ENCODE measurements at places on chromosomes 16 and 17. TPM values are rescaled to one million over a fixed set of nuclear protein-coding genes. Genes with fewer than 3 reads are reported as not detected.

DNA sequence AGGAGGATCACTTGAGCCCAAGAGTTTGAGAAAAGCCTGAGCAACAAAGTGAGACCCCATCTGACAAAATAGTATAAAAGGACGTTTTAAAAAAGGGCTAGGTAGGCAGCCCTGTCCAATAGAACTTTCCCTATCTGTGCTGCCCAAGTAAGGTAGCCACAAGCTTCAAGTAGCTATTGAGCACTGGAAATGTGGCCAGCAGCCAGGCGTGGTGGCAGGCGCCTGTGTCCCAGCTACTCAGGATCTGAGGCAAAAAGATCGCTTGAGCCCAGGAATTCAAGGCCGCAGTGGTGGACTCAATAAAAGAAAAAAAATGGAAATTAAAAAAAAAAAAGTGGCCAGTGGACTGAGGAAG is 1.5 kb upstream of the NQO1 start:
- ATAC-seq: no peak

DNA sequence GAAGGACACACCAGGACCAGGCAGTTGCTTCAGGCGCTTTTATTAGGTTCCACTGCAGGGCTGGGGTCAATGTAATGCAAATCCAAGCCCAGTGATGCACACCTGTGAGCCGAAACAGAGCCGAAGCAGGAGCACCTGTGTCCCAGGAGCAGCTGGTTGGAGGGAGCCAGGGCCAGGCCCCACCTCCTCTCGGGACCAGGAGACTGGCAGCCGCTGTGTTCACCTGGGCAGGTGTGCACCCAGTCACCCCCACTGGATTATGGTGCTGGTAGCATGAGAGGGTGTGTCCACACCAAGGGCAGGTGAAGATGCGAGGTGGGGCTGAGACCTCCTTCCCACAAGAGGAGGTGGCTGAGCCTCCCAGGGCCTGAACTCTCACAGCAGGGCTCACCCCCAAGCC is 4.7 kb upstream of the FAAP100 start:
- ATAC-seq: no peak

DNA sequence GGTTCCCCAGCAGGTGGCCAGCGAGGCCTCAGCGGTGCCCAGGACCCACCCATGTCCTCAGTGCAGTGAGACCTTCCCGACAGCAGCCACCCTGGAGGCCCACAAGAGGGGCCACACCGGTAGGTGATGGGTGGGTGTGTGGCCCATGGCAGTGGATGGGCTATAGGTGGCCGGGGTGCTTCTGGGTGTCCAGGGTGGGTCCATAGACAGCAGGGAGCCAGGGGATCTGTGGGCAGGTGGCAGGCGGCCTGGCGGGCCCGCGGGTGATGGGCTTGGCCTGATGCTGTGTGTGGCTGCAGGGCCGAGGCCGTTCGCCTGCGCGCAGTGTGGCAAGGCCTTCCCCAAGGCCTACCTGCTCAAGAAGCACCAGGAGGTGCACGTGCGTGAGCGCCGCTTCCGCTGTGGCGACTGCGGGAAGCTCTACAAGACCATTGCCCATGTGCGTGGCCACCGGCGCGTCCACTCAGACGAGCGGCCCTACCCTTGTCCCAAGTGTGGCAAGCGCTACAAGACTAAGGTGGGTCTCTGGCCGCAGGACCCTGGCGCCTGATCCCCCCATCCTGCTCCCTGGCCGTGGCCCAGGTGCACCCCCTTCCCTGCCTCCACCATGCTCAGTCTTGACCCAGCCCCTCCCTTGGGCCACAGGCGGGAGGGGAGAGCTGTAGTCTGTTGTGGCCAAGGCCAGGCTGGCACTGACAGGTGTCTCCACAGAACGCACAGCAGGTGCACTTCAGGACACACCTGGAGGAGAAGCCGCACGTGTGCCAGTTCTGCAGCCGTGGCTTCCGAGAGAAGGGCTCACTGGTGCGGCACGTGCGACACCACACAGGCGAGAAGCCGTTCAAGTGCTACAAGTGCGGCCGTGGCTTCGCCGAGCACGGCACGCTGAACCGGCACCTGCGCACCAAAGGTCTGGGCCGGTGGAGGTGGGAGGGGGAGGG is 2.1 kb upstream of the DNASE1L2 start:
- no peak for ATAC-seq

- ATAC-seq: no peak
Observed at GRCh38 chr16:50308237-50308965, 42.0 kb downstream of the ADCY7 start.

DNA sequence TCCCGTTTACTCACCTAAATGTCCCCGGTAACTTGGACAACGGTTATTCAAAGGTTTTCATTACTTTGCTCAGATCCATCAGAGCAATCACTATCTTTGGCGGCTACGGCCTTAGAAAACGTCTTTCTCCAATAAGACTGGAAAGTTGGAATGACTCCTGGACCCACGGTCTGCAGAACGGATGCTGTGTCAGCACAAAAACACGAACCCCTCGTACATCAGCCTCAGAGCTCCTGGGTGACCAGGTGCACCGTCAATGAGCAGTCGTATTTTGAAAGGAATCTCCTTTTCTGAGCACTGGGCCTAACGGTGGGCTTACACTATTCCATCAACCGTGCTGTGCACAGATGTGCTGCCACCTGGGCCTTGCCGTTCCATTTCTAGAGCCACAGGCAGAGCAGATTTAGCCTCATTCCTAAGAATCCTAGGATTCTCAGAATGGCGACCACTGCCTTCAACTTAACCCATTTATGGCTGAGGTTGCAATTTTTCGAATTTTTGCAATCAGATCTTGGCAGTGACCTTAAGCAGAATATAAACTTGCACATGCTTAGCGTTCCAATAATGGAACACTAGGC is 110.8 kb upstream of the ZNF750 start:
- ATAC-seq: no peak

DNA sequence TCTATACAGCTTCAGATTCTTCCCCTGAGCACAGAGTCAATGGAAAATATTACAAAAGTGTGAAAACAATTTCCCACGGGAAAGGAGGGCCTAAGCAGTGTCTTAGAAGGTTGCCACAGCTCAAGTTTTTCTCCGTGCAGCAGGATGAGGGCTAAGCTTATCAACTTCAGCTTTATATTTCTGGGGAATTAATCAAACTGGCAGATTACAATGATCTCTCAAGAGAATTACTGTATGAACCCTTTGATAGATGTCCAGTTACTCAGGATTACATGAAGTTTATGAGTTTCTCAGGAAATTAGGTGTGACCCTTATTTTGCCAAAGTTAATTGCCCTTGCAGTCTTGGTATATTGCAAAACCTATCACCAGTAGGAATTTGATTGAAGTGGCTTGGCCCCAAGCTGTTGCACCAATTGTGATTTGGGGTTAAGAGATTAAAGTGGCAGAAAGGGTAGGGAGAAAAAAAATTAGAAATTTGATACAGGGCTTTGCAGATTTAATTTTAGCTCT is 298.4 kb downstream of the MAP2K6 start:
- peak; percentile 50 for ATAC-seq

DNA sequence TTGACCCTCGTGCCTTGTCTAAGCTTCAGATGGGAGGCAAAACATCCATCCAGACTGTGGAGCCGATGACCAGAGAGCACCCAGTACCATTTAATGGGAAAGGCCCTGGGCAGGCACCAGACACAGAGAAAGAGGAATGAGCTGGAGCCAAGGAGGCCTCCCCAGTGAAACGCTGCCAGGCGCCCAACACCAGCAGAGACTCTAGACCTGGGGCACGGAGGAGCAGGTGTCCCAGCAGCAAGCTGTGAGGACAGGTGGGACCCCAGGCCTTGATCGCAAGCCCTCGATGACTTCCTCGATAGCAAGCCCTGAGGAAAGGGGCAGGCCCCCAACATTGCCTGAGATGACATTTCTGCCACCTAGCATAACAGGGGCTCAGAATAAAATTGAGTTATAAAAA is 62.2 kb upstream of the SIAH1 start:
- no peak for ATAC-seq

- ATAC-seq: no peak
Observed at GRCh38 chr17:72662827-72663190, 429.7 kb downstream of the SLC39A11 start.

GRCh38 chr17:13353590-13353989 is 248.1 kb downstream of the HS3ST3A1 start:
- ATAC-seq: no peak

GRCh38 chr17:77808686-77809425 is 149.6 kb upstream of the TNRC6C start:
- ATAC-seq: no peak

Gene CES5A
- not detected for total RNA-seq

Gene PIMREG
- 4.8 TPM for total RNA-seq

Gene PDIA2
- total RNA-seq: not detected

Gene LCAT
- 4.1 TPM for total RNA-seq

Gene HOXB2
- total RNA-seq: 14.1 TPM

Gene BRICD5
- total RNA-seq: 0.36 TPM

Gene BCL6B
- total RNA-seq: 3.7 TPM

Gene JUP
- 1,050 TPM for total RNA-seq
